ENCODE measurements at places on chromosomes 4 and X.

GRCh38 chr4:76987153-76987591, 37.6 kb downstream of the SEPTIN11 start:
- no peak for DNase-seq

DNA sequence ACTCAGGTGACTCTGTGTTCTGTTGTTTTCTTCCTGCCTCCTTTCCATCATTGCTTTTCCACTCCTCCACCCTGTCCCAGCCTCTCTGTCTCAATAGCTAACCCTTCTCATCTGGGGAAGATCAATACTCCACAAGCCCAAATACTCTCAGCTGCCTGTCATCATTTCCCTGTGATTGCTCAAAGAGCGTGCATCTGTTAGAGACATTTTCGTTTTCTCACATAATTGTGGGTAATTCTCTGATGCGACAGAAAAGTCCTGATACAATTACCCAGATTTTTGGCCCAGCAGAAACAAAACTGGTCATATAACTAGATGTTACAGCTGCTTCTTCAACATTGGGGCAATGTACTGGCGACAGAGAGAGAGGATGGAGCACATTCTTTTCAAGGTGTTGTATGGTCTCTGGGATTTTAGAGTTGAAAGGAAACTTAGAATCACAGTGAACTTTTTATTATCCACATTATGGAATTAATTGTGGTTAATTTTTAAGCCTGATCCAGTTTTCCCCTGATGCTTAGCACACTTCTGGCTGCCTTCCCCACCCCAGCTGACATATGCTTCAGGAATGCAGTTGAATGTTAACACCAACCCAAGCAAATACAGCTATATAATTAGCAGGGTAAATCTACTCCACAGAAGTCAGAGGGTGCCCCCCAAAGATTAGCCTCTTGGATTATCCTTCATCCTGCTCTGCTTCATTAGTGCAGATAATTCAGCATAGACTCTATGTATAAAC, 171.4 kb upstream of the ANXA3 start:
- no peak for DNase-seq

DNA sequence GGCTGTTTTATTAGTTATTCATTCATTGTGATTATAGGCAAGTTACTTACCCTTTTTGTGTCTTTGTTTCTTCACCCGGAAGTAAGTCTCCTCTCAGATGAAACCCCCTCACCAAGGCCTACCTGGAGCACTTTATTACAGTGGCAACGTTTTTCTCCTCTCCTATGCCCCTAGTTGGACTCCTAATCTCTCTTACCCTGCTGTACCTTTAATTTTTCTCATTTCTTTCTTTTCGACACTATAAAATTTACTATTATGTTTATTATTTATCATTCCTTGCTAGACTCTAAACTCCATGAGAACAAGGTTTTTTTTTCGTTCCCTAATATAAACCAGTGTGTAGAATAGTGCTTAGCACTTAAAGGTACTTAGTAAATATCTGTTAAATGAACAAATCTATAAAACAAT, 17.5 kb downstream of the STAP1 start:
- DNase-seq = no peak

- no peak for DNase-seq
These were observed 125.1 kb downstream of the NSUN7 start for GRCh38 chr4:40874901-40875300.

GRCh38 chr4:109406337-109406931, 27.2 kb upstream of the SEC24B start:
- no peak for DNase-seq

DNA sequence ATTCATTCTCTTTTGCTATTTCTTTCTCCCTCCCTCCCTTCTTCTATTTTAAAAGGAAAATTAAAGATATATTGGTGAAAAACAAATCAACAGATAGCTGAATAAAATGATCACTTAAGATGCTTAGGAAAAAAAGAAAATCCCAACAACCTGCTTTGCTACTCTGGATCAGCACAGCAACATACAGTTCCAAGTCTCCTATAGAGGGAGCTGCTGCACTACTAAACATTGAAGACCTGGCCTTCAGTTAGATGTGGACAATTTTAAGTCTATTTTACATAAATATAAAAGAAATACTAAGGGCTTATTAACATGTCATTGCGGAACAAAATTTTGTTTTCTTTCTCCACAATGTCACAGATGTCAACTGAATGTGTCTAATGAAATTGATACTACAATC, 226.4 kb downstream of the MAGEB5 start:
- DNase-seq = no peak

- no peak for DNase-seq
These were observed 6.7 kb downstream of the ARAP2 start for GRCh38 chr4:36237366-36238313.
